ENCODE measurements at places on chromosomes 5 and 9.

- no peak for DNase-seq
Observed at GRCh38 chr5:175698401-175699115, 40.7 kb downstream of the HRH2 start.

DNA sequence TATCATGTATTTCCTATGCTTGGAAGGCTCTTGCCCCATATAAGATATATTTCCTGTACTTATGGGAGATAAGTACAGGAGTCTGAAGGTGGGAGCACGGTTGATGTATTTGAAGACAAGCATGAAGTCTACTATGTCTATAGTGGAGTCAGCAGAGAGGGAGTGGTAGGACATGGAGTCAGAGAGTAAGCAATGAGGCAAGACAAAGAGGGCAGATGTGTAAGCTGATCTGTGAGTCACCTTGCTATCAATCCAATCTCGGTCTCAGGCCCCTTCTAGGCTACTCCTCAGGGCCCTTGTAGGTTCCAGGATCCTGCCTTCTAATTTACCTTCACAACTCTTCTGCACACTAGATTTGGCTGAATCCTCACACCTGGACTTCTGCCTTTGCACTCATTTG is 105.5 kb downstream of the MACIR start:
- no peak for DNase-seq

GRCh38 chr5:172807766-172808311 is 26.2 kb upstream of the ERGIC1 start:
- DNase-seq: no peak

GRCh38 chr5:15956622-15957021 is 223.0 kb downstream of the MARCHF11 start:
- DNase-seq: no peak

GRCh38 chr9:134895097-134895496 is 14.5 kb downstream of the FCN2 start:
- no peak for DNase-seq

- peak; percentile 73 for DNase-seq
Observed at GRCh38 chr9:32426278-32426939, 42.0 kb downstream of the ACO1 start.

DNA sequence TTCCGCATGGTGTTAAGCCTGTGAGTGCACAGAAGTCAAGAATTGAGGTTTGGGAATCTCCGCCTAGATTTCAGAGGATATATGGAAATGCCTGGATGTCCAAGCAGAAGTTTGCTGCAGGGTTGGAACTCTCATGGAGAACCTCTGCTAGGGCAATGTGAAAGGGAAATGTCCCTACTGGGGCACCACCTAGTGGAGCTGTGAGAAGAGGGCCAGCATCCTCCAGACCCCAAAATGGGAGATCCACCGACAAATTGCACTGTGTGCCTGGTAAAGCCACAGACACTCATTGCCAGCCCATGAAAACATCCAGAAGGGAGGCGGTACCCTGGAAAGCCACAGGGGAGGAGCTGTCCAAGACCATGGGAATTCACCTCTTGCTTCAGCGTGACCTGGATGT is 3.6 kb upstream of the SAXO1 start:
- no peak for DNase-seq

DNA sequence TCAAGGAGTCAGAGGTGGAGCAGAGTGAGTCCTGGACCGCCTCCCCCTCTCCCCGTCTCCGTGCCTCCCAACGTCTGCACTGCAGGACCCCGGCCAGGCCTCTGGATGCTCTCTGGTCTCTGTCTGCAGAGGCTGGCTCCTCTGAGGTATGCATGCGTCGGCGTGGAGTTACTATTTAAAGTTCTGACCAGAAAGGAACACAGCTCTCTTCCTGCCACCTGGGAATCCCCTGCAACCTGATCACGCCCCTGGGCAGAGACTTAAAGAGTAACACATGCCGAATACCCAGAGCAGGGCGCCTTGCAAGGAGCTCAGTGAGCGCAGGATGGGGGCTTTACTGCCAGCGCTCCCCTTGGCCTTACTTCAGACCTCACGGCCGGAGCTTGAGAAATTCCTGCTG is 16.0 kb downstream of the ANXA6 start:
- DNase-seq: peak; percentile 27

DNA sequence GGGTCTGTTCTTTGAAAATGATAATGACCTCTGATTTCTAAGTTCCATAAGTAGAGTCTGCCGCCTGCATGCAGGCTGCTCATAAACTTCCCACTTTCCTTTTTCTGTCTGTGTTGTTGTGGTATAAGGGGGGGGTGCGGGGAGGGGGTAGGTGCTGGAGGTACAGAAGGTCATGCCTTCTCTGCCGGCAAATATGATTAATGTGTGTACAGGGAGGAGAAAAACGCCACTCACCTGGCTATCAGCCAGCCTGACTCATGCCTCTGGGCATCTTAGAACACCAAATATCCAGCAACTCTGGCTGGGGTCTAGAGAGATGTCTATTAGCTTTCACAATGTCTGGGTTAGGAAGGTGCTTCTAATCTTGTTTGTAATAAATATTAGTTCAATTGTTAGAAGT is 128.3 kb downstream of the EFNA5 start:
- peak; percentile 83 for DNase-seq

DNA sequence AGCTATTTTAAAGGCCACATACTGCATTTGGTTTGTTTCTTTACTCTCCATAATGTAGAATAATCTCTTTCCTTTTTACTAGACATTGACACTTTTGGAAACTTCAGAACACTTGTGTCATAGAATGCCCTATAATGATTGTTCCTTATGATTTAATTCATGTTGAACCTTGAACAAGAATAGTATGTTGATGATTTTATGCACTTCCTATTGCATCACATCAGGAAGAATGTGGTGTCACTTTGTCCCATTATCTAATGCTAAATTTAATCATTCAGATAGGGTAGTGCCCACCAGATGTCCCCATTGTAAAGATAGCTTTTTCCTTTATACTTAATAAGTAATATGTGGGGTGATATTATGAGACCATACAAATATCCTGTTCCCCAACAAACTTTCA is 19.4 kb upstream of the DEPDC1B start:
- no peak for DNase-seq

GRCh38 chr9:136619742-136620440 is 42.8 kb upstream of the EGFL7 start:
- no peak for DNase-seq

Data from adipocyte (in vitro differentiated cells).